Stimulated activated CD4-positive, alpha-beta T cell treated with anti-CD3 and anti-CD28 coated beads, TNF-alpha, amount 100 ng/mL, for 4 hours (primary cell): ENCODE measurements at places on chromosomes 1 and 21.

- no peak for DNase-seq
Measured at GRCh38 chr1:62912028-62912638, 128.2 kb downstream of the ATG4C start.

- DNase-seq, result no peak
Measured at GRCh38 chr1:43147625-43148327, 24.3 kb downstream of the EBNA1BP2 start.

- no peak for DNase-seq
Measured at GRCh38 chr1:20282533-20282932, 8.1 kb upstream of the VWA5B1 start.

- DNase-seq, result no peak
Measured at GRCh38 chr1:162485236-162485635, 12.4 kb upstream of the UHMK1 start.

DNA sequence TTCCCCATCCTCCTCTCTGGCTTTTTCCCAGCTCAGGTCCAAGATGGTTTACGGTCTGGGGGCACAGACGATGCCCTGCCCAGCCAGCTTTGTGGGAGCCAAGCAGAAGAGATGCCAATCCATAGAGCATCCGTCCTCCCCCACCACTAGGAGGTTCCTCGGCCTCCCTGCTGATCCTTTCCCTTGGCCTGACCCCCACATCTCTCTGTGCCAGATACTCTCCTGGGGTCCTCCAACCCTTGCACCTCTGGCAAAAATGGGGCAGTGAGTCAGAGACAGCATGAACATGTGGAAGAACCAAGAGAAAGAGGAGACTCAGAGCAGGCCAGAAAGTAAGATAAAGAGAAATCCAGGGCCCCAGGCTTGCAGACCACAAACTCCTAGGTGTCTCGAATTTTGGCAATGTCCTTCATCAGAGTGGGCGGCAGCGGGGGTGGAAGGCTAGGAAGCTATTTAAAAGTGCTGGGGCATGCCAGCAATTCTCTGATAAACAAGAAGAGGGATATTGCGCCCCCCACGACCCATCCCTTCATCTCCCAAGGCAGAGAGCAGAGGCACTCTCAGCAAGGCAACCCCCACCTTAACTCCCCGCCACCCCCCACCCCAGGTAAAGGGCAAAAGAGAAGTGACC, 11.4 kb downstream of the BLACAT1 start:
- no peak for DNase-seq

- DNase-seq, result no peak
Measured at GRCh38 chr1:100875228-100875627, 19.4 kb downstream of the EXTL2 start.

GRCh38 chr1:194447636-194448035, 1261.2 kb upstream of the B3GALT2 start:
- DNase-seq, result no peak

- no peak for DNase-seq
Measured at GRCh38 chr21:27803571-27803970, 836.7 kb upstream of the ADAMTS5 start.

- no peak for DNase-seq
Measured at GRCh38 chr1:39689214-39689613, 2.0 kb downstream of the HPCAL4 start.

DNA sequence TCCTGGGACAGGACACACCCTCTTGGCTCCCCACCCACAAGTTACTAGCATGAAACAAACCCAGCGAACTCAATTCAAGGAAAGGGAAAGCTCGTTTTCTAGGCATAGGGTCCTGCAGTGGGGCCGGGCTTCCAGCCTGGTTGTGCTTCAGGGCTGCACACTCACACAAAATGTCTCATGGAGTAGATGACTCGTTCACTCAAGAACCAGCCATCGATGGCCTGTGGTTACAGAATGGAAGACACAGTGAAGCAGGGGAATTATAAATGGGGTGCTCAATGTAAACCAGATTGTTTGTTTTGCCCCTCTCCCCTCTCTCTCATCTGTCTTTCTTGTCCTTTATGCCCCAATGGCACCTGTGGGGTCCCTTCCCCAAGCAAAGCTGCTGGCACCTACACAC, 56.0 kb upstream of the COX20 start:
- no peak for DNase-seq

DNA sequence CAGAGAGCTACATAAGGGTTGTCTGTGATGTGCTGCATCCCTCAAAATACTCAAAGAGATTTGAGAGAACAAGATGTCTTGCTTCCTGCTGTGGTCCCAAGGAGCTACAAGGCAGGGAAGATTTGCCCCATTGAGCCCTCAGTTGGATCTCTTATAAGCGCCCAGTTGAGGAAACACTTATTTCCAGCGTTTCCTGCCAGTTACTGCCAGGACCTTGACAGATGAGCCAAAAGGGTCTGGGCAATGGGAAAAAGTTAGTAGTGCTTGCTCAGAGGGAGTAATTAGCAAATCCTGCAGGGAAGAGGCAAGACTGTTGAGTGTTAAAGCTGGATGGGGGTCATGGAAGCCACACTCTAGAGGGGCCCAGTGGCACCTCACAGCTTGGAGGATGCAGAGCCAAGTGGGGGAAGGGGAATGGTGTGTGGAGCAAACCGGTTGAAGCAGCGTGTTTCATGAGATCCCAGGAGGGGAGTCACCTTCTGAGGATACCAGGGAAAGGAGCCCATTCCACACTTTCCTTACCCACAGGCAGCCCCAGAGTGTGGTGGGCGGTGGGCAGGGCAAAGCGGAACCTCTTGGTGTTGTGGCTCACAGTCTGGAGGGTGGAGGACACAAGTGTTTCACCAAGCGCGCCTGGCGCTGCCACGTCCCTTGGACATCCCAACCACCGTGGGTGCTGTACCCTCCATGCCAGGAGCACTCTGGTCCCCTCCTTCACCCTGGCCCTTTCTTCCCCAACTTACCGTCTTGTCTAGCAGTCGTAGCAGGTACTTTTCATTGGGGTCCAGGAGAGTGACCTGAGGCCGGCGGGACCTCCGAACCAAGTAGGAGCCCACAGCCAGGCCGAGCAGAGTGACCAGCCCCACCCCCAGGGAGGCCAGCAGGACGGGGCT, 805 bp downstream of the CYB5R1 start:
- no peak for DNase-seq

GRCh38 chr1:90573736-90574135, 143.4 kb downstream of the BARHL2 start:
- DNase-seq, result no peak

GRCh38 chr1:62688687-62689085, 500 bp upstream of the DOCK7 start:
- DNase-seq, result no peak

- DNase-seq, result no peak
Measured at GRCh38 chr21:45135122-45135521, 60.7 kb downstream of the ADARB1 start.

DNA sequence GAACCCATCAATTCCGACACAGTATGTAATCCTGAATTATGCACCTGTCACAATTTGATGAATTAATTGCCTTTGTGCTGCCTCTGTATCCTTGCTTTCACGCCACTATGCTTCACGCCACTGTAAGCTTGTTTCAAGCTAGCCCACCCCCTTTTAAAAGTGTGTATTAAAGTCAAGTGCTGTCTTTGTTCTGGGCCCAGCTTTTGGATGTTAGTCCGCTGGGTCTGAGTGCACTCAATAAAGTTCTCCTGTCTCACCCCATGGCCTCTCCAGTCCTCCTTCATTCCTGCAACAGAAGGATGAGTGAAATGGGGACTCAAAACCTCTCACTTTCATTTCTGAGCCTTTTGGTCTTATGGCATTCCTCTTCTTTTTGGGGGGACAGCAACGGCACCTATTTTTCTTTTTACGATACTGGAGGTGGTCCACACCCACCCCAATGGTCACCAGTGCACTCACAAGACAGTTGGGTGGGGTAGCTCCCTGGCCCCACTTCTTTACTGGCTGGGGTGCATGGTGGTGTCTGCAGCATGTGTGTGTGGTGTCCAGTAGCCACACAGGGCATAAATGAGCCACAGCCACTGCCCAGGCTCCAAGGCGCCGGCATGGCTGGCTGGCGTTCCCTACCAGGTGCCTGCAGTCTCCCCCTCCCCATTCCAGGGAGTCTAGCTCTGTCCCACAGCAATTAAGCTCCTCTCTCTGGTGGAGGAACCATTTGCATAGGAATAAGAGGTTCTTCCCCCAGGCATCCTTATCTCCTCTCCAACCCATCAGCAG, 1.8 kb downstream of the THEM4 start:
- no peak for DNase-seq

GRCh38 chr1:12168451-12169160, 1.8 kb downstream of the TNFRSF1B start:
- DNase-seq, result no peak

GRCh38 chr1:224067621-224068457, 46.1 kb upstream of the FBXO28 start:
- no peak for DNase-seq

GRCh38 chr1:19234224-19234623, 17.1 kb downstream of the EMC1 start:
- DNase-seq, result no peak

GRCh38 chr1:22754824-22755223, 44.2 kb downstream of the EPHB2 start:
- no peak for DNase-seq

DNA sequence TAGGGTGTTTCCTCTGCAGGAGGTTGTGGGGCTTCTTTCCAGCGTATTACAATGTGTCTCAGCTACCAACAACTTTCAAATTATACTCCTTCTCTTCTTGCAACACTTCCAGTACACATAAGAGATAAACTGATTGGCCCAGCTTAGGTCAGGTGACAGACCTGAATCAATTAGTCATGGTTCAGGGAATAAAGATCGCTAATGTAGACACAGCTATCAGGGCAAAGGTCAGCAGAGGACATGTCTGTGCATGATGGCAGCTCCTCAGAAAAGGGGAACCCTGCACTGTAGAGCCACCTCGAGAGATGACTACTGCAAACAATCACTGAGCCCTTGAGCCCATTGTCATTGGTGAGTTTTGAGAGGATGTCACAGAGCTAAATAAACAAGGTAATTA, 36.8 kb upstream of the PKN2 start:
- no peak for DNase-seq

GRCh38 chr1:119831027-119831426, 19.8 kb upstream of the REG4 start:
- DNase-seq, result no peak
